ENCODE measurements at places on chromosomes 6 and 20.

GRCh38 chr6:147449405-147450161 is 58.9 kb upstream of the SAMD5 start:
- DNase-seq, result no peak

DNA sequence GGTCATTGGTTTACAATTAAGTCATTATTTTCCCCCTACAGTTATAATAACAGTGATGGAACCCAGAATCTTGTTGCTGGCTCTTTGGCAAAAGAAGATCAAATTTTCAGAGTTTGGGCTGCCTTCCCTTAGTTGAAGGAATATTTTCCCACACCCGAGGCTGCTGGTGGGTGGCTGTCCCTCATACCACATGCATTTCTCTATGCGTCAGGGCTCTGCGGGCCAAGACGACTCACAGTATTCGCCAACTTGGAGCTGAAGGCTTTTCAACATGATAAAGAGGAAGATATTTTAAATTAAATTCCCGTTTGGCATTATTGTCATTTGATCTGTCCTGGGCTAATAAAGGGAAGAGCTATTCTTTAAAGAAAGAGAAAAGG is 102.2 kb upstream of the SASH1 start:
- DNase-seq, result no peak

DNA sequence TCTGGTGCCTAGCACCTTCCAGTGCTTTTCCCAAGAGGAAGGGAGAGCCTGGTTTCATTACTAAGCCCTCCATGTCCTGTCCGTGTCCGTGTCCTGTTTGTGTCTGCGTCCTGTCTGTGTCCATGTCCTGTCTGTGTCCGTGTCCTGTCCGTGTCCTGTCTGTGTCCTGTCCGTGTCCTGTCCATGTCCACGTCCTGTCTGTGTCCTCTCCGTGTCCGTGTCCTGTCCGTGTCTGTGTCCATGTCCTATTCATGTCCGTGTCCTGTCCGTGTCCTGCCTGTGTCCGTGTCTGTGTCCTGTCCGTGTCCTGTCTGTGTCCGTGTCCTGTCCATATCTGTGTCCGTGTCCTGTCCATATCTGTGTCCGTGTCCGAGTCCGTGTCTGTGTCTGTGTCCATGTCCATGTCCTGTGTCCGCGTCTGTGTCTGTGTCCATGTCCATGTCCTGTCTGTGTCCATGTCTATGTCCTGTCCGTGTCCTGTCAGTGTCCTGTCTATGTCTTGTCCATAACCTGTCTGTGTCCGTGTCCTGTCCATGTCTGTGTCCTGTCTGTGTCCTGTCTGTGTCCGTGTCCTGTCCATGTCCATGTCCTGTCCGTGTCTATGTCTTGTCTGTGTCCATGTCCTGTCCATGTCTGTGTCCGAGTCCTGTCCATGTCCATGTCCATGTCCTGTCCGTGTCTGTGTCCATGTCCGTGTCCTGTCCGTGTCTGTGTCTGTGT is 54.4 kb upstream of the BHLHE23 start:
- DNase-seq, result no peak

- no peak for DNase-seq
Measured at GRCh38 chr6:164013480-164014208, 599.1 kb downstream of the QKI start.

Measured in Caki2 (cell line).